ENCODE measurements at places on chromosomes 7 and 10.
A peak's percentile ranks its signal among the peaks of the same experiment; 100 is the strongest.

DNA sequence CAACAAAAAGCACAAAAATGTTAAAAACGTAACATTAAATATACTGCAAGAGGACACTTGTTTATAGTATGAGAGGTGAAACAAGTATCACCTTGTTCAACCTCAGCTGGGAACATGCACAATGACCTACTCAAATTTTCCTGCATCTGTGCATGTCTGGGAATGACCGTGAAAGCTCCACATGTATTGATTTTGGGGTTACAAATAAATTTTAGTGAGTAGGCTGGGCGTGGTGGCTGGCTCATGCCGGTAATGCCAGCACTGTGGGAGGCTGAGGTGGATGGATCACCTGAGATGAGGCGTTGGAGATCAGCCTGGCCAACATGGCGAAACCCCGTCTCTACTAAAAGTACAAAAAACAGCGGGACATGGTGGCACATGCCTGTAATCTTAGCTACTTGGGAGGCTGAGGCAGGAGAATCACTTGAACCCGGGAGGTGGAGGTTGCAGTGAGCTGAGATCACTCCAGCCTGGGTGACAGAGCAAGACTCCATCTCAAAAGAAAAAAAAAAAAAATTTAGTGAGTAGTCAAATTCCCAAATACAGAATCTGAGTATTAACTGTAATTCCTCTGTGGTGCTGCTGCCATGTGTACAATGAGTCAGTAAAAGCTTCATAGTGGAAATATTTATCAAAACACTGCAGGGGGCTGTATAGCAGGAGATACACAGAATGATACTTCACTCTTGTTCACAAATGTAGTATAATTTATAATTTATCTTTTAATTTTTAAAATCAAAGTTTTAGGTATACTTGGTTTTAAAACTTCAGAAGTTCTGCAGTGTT is 41.1 kb downstream of the SUGCT start:
- DNase-seq, result no peak

DNA sequence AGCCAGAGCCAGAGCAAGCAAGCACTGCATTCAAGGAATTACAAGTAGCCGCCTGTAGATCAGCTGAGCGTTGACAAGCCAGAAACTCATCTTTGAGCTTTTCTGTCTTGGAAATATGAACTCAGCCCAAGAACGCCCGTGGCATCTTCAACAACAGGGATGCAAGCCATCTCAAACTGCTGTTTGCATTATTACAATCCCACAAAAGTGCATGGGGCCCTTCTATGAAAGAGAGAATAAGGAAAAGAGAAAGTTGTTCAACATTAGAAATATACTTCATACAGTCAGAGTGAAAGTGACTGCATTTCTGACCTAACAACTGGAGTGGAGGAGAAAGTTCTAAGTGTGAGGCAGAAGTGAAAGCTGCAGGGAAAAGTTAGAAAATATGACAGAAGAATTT is 6.5 kb downstream of the SGCE start:
- no peak for DNase-seq

DNA sequence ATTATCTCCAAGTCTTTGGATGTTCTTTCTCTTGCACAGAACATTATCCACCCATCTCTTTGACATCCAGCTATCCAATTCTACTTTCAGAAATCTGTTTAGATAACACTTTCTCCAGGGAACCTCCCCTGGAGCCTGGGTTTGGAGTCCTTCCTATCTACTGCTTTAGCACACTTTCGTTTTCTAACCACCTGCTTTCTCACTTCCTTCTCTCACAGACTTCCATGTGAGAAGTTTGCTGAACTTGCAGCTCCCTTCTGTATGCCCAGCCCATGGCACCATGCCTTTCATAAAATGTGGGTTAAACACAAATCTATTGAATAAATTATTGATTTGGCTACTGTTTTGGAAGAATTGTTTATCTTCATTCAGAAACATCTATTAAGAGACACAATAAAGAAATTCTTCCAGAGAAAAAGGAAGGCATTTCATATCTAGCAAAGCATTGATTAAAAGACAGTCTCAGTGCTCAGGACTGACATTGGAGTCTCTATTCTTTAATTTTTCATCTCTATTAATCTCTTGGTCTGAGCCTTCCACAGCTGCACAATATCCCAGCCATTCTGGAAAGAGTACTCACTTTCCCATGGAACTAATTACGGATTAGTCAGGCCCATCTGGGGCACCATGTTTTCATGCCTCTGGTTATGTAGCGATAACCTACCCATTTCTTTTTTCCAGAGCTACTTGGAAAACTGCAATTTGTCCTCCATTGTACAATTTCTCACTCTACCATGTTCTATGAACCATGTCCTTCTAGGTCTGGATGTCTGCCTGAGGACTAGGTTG is 1077.3 kb downstream of the SORCS3 start:
- DNase-seq, result no peak

DNA sequence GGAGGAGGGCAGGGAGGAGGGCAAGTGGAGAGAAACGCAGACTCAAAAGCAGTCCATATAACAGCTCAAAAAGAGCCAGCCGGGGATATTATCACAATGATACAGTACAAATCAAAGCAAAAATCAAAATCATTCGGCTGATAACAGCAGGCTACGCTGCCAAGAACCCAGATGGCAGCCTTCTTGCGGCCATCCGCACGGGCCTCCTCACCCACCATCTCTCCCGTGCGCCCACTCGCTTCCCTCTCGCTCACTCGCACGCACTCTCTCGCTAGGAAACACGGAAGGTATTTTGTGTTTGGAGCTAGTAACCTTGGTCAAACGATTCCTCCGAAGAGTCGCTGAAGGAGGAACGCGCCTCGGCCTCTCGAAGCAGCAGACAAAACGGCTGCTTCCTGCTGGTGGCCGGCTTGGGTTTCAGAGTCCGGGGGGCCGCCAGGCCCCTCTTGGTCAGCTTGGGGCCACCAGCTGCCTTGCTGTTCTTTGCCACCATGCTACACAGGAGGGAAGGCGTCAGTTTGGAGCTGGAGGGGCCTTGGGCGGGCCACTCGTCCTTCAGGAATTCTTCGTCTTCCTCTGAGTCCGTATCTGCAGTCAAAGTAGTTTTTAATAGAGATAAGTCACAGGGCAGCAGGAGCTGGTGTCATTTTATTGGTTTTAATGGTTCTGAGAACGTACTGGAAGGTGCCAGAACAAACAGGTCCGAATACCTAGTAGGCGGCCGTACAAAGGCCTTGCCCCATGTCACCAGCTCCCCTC is 68.9 kb downstream of the SLC29A4 start:
- DNase-seq, result no peak

DNA sequence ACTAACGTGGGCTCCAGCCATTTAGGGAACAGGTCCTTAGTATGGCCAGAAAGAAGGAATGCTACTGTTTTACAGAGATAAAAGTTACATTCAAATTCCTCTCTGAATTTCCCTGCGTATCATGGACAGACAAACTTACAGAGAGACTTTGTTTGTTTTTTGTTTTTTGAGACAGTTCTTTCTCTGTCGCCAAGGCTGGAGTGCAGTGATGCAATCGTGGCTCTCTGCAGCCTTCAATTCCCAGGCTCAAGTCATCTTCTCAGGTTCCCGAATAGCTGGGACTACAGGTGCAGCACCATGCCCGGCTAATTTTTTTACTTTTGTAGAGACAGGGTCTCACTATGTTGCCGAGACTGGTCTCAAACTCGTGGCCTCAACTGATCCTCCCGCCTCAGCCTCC is 64.5 kb upstream of the MPP7 start:
- no peak for DNase-seq

- peak; percentile 30 for DNase-seq
Observed at GRCh38 chr10:6203331-6204062, 765 bp downstream of the PFKFB3 start.

DNA sequence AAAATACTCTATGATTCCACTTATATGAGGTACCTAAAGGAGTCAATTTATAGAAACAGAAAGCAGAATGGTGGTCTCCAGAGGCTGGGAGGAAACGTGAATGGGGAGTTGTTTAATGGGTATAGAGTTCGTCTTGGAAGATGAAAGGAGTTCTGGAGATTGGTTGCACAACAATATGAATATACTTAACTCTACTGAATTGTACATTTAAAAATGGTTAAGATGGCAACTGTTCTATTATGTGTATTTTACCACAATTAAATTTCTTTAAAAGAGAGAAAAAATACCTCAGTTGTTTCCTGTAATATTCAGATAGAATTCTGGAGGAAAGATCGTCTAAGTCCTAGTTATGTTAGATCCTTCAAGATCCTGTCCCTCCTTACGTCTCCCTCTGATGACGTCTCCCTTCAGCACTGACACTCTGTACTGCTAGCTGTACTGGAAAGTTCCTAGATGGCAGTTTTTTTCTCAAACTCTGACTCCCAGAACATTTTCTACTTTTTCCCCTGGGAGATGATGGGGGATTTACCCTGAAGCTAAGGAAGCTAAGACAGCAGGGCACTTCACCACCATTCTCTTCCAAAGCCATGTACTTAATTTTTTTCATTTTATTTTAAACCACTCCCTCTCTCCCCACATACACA is 53.2 kb upstream of the CAV2 start:
- no peak for DNase-seq

GRCh38 chr7:131646203-131646602 is 89.8 kb upstream of the PODXL start:
- DNase-seq, result no peak

GRCh38 chr10:8712656-8713055 is 658.2 kb downstream of the GATA3 start:
- no peak for DNase-seq

- no peak for DNase-seq
Observed at GRCh38 chr10:86295791-86296190, 70.8 kb downstream of the GRID1 start.

- DNase-seq, result no peak
Observed at GRCh38 chr7:99406557-99406956, 1.8 kb downstream of the PDAP1 start.

GRCh38 chr10:76740514-76740913 is 897.1 kb downstream of the KCNMA1 start:
- no peak for DNase-seq

Data from T-helper 2 cell (primary cell).